ENCODE measurements at places on chromosomes 5 and 9.

DNA sequence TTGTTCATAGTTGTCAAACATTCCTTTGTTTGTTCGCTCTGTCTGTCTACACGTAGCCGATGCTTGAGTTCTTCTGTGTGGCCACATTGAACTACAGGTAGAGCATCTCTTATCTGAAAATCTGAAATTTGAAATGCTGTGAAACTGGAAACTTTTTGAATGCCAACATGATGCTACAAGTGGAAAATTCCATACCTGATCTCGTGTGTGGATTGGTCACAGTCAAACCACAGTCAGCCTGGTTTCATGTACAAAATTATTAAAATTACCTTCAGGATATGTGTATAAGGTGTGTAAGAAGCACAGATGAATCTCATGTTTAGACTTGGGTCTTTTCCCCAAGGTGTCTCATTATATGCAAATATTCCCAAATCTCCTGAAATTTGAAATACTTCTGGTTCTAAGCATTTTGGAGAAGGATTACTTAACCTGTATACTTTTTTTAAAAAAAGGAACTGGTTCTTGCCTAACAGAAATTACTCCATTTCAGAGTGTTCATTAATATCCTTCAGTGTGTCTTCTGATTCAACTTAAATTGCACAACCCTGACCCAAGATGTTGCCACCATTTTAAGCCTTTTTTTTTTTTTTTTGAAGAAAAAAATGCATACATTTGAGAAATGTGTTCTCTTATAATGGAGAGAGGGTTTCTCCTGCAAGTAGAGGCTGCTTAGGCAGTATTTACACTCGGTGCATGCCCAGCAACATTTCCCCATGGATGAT lies 254.3 kb downstream of the MAST4 start:
- DNase-seq: no peak

GRCh38 chr5:139746691-139747582 lies 48.7 kb upstream of the PSD2 start:
- DNase-seq: no peak

DNA sequence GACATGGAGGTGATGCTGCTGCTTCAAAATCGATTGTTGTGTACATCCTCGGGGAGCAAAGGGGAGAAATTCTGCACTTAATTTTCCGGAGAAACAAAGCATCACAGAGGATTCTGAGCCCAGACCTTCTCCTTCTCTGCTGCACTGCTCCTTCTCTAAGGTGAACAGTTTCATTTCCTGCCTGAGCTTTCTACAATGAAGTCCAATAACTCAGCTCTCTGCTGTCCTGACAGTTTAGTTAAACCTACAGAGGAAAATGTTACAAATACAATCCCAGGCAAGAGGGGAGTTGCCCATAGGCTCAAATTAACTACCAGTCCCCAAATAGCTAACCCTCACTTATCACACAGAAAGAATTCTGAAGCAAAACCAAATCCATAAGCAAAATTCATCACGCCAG lies 206.3 kb downstream of the EFNA5 start:
- DNase-seq: no peak

- DNase-seq: no peak
These were observed 121.6 kb upstream of the TARS1 start for GRCh38 chr5:33319151-33319550.

- DNase-seq: no peak
These were observed 249.0 kb downstream of the GLIS3 start for GRCh38 chr9:4050916-4051315.

DNA sequence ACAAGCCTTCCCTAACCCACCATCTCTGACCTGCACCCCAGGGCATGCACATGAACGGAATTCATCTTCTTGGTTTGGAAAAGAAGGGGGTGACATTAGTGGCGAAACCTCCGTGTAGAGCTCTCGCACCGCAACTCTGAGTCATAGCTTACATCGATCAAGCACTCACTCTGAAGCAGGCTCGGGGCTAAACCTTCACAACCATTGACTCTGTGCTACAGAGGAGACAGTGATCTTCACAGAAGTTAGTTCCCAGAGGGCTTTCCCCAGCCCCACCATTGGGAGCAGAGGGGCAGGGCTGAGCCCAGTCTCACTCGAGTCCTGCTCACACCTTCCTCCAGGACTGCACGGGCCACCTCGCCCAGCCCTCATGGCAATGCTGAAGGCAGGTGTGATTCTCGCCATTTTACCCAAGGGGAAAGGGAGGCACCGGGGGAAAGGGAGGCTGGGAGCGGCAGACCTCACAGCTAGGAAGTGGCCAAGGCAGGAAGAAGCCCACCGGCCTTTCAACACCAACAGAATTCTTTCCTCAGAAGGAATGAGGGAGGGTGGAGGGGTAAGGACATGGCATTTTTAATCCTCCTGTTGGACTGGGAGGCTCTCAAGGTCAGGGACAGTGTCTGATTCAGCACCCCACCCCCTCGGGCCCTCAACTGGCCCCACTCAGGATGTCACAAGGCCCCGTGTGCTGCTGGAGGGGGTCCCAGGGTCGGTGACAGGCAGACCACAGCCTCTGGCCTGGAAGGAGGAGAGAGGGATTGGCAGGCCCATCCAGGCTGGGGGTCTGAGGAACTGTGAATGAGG lies 25.9 kb upstream of the IL17B start:
- DNase-seq: no peak

- DNase-seq: no peak
These were observed 143.8 kb downstream of the SMARCA2 start for GRCh38 chr9:2158766-2159430.

DNA sequence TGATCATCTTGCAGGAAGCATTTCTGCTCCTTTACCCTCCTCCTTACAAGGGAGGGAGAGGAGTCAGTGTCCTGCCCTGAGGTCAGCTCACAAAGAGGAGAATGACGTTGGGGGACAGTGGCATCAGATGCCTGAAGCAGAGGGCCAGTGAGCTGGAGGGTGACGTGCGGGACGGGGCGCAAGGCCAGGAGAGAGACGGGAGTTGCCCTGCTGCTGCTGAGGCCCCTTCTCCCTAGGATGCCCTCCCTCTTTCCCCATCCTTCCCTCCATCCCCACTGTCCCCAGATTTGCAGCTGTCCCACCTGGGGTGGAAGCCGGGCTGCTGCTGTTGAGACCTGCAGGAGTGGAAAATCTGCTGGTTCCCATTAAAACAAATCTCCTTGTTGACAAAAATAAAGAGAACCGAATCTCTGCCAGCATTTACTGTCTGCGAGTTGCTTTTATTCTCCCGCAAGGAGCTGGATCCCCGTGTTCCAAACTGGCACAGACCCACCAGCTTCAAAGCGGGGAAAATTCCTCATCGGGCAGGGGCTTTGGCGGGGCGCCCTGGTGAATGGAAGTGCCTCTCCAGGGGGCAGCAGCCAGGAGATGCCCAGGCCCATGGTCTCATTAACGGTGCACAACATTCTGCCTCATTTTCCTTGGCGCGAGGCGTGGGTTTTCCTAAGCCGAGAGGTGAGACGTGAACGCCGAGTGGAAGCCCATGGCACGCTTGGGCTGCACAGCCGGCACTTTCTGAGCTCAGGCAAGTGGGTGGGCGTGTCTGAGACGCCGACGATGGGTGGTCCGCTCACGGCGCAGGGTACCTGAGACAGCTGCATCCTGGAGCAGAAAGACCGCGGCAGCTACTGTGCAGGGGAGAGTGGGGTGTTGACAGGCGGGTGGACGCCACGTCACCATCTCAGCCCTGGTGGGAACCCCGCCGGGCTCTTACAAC lies 13.9 kb upstream of the COL5A1 start:
- DNase-seq: no peak

DNA sequence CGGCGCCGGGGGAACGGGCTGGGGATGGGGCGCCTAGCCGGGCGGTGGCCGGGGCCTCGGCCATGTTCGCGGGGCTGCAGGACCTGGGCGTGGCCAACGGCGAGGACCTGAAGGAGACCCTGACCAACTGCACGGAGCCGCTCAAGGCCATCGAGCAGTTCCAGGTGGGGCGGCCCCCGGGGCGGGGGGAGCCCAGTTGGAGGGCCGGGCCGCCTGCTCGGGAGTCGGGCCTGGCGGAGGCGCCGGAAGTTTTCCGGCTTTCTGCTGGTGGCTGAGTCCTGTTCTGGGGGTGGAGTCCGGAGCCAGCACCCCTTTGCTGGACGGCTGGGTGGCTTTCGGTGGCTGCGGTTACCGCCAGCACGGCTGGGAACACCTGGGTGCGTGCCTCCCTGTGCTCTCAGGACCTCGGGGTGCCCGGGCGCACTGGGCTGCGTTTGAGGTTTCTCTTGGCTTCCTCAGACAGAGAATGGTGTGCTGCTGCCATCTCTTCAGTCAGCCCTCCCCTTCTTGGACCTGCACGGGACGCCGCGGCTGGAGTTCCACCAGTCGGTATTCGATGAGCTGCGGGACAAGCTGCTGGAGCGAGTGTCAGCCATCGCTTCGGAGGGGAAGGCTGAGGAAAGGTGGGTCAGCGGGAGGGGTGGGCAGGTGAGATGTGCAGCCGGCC lies 454 bp downstream of the NELFB start:
- DNase-seq: no peak

- DNase-seq: no peak
These were observed 624.2 kb upstream of the ZNF608 start for GRCh38 chr5:125370461-125371205.

DNA sequence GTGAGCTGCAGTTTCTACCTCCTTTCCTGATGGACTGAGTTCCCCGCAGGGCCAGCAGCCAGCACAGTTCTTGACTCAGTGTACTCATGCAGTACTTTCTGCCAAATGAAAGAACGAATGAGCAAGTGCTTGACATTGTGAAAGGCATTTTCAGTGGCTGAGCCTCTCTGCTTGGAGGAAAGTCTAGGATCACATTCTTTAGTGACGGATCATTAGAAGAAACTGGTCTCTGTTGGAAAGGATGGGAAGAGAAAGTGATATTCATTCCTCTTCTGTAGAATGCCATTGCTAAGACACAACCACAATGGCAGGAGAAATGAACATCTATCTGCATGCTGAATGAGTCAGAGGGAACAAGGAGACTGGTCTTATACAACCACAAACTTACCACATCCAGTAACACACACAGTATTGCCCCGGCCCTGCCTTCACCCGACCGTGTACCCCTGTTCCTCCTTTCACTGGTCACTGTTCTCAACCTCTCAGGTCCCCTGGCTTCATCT lies 206.9 kb downstream of the CRB2 start:
- DNase-seq: no peak

GRCh38 chr9:87593359-87593980 lies 95.8 kb downstream of the DAPK1 start:
- DNase-seq: no peak

GRCh38 chr5:127834094-127834531 lies 130.9 kb downstream of the CCDC192 start:
- DNase-seq: no peak

DNA sequence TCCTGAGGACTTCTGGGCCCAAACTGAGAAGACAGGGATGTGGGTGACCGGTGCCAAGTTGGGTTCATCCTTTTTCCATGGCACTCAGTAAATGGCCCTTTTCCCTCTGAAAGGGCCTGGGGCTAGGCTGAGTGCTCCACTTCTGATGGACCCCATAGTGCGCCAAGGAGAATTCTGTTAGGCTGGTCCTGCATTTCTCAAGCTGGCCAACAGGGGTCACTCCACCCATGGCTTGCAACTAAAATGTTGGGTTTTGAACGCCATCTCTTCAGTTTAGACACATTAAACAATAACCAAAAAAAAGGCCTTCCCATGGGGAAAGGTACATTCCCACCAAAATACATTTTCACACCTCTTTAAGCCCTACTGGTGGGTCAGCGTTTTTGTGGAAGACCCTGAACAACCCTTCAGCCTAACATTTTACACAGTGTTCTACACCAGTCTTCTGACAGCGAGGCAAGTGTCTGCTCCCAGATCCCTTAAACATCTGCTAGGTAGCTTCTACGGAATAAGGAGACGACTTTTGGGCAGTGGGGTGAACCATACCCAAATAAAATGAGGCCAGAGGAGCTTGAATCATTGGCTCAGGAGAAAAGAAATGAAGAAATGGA lies 27.3 kb downstream of the CNTFR start:
- DNase-seq: no peak

GRCh38 chr9:88267283-88267682 lies 121.0 kb upstream of the SPIN1 start:
- DNase-seq: no peak

GRCh38 chr9:12853051-12853450 lies 78.2 kb downstream of the LURAP1L start:
- no peak for DNase-seq

DNA sequence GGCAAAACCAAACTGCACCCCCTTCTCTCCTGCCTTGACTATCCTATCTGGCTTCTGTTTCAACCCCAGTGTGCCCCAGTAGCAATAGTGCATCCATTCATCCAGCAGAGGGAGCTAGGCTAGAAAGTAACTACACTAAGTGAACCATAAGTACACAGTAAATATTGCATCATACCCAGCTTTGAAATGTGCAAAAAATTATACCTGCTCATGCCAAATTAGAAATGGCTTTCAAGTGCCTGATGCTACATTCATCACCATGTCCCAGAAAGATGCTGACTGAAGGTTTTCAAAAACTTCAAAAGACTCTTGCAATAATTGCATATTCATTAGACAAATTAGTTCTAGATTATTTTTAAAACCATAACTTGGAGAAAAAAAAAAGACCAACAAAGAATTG lies 153.5 kb downstream of the PRELID2 start:
- peak; percentile 35 for DNase-seq

GRCh38 chr5:83955916-83956315 lies 235.3 kb upstream of the HAPLN1 start:
- DNase-seq: no peak

DNA sequence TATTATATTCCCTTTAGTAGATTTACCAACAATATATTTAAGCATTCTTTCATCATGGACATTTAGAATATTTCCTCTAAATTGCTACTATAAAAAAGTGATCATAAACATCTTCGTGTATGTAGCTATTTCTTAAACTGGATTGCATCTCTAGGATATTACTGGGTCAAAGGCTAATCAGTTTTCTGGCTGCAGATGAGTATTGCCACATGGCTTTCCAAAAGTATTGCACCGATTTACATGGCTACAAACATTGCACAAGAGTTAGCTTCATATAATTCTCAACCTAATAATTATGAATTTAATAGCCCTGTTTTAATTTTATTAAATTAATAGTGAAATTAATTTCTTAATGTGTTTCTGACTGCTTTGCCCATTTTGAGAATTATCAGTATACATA lies 183.4 kb downstream of the DMRT2 start:
- no peak for DNase-seq

DNA sequence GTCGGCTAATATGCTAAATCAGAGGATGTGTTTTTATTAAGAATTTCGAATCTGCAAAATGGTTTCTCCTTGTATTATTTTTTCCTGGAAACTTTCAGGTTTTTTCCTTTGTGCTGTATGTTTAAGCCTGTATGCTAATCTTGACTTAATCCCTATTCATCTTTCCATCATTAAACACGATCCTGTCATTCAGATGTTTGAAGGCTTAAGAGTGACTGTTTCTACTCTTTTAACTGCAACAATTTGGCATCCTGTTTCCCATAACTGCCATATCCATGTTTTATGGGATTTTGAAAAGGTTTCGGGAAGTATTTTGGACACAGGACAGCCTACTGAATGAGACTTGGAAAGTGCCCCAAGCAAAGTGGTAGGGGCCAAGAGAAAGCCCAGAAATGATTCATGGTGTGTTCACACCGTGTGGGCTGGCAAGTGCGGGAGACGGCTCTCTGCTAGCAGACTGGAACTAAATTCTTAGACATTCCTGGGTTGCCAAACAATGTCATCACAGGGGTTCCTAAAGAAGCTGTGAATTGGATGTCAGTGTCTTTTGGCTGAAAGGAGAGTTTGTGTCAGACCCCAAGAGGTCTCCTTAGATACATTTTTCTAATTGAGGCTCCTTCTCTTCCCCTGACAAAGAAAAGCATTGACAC lies 125.4 kb upstream of the ADAMTS16 start:
- DNase-seq: no peak

- no peak for DNase-seq
These were observed 7.3 kb upstream of the MTMR12 start for GRCh38 chr5:32319926-32320543.
